ENCODE measurements at places on chromosomes 3 and 15. TPM values are rescaled to one million over a fixed set of nuclear protein-coding genes. Genes with fewer than 3 reads are reported as not detected.

Gene FRMD5
- total RNA-seq, result not detected

Gene ITIH4
- 0.68 TPM for total RNA-seq

Gene ZBED2
- total RNA-seq, result not detected

Gene SYNPR
- not detected for total RNA-seq

Gene CPNE4
- total RNA-seq, result not detected
